ENCODE measurements at places on chromosomes 11 and 22. TPM values are rescaled to one million over a fixed set of nuclear protein-coding genes. Genes with fewer than 3 reads are reported as not detected.

GRCh38 chr11:36451681-36452080, 58.4 kb downstream of the TRAF6 start:
- no peak for DNase-seq
- no peak overlapping the region for H3K4me3 ChIP-seq
- H3K36me3 ChIP-seq, result no peaks in the 10 kb centered on the region
- H3K27ac ChIP-seq, result no peak overlapping the region

- no peaks in the 10 kb centered on the region for H3K27me3 ChIP-seq
- H3K4me1 ChIP-seq, result no peaks in the 10 kb centered on the region
- no peaks in the 10 kb centered on the region for H3K36me3 ChIP-seq
- no peak overlapping the region for H3K4me3 ChIP-seq
These were observed 40.7 kb upstream of the SLC6A5 start for GRCh38 chr11:20558741-20559140.

The GGT5 gene
- total RNA-seq, result 238 TPM

The ARSA gene
- 111 TPM for total RNA-seq

The SCUBE2 gene
- total RNA-seq, result 1.1 TPM

All from ascending aorta (tissue), 2 donors.